ENCODE measurements at places on chromosomes 3 and 15. TPM values are rescaled to one million over a fixed set of nuclear protein-coding genes. Genes with fewer than 3 reads are reported as not detected.

Gene CCR8
- total RNA-seq: not detected

Gene MUSTN1
- total RNA-seq: 11.9 TPM

Gene ELP6
- total RNA-seq: 35.5 TPM

Gene ARHGEF26
- total RNA-seq: 12.0 TPM

Data from metanephros (tissue), 2 donors.